Foreskin keratinocyte (primary cell): ENCODE measurements at places on chromosomes 3 and 15.
A peak's percentile ranks its signal among the peaks of the same experiment; 100 is the strongest.

DNA sequence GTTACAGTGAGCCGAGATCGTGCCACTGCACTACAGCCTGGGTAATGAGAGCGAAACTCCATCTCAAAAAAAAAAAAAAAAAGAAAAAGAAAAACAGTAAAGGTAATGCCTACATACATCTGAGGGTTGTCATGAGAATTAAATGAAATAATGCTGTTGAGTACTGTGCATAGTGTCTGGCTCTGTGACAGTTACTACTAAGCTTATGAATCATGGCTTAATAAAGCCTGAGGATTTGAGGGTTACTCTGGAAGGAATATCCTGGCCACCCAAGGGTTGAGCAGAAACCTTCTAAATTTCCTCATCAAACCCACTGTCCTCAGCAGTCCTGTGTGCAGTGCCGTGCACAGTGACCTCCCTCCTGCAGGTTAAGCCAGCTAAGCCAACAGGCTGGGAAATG is 26.8 kb upstream of the ELP6 start:
- DNase-seq = no peak

- DNase-seq = peak; percentile 86
Measured at GRCh38 chr3:45509038-45509767, 85.3 kb upstream of the LIMD1 start.

DNA sequence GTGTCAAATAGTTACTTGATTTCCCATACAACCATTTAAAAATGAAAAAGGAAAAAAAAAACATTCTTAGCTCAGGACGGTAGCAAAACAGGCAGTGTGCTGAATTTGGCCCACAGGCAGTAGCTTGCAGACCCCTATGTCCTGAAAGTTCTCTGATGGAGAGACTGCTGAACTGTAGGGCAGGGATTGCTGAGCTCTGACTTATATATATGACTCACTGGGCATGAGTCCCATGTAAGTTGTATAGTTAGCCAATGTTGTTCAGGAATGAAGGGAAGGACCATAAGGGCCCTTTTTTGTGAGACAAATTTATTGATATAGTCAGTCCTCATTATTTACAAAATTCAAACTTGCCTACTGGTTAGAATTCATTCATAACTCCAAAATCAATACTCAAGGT is 36.9 kb upstream of the FRMD4B start:
- DNase-seq = no peak

DNA sequence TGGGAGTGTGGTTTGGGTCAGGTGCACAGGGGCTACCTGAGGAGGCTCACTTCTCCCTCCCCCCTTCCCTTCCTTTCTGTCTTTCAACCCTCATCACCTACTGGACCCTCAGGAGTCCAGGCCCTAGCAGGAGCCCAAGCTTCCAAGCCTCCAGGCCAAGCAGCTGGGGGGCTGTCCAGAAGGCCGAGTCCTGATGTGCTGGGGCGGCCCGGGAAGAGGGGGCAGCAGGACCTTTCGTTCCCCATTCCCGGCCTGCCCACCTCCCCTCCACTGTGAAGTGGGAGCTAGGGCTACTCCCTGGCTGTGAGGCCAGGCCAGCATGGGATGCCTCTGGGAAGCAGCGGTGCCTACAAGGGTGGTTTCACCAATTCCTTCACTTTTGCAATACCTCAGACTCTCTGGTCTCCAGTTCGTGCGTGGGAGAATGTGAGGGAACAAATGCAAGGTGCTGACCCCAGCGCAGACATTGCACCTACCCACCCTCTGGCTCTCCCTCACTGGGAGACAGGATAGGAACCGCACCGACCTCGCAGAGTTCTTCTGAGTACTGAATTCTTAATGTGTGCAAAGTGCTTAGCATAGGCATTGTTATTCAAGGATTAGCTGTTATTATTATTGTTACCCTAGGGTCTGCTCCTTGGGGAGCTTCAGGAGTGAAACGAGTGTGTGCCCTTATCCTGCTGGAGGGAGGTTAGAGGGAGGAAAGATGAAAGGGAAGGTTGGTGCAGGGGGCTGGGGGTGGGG is 2.5 kb downstream of the EPHB3 start:
- DNase-seq = no peak

- DNase-seq = no peak
Measured at GRCh38 chr3:16286161-16286560, 21.1 kb downstream of the OXNAD1 start.
